ENCODE measurements at places on chromosomes 4 and X.

- DNase-seq = no peak
Measured at GRCh38 chr4:183989931-183990330, 84.8 kb downstream of the STOX2 start.

DNA sequence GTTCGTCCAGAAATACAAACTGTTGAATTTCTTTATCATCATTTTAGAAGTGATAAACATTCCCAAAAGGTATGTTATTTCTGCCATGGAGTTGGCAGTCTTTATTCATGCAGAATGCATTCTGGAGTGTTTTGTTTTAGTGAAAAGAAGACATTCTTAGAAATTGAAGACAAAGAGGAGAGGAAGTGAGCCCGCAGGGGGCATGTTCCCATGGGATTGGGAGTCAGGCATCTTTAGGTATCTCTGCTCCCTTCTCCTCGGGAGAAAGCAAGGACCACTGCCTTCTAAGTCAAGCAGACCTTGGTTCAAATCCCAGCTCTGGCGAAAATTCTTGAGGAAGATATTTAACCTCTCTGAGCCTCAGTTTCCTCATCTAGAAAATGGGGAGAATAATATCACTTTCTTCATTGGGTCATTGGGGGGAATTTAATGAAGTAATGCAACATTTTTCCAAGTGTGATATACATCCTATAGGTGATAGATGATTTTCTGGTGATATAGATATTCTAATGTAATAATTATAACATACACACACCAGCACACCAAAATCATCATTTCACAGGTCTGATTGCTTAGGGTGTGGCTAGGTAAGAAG, 26.5 kb upstream of the CHRNA9 start:
- no peak for DNase-seq

- no peak for DNase-seq
Measured at GRCh38 chr4:34046580-34046979, 2197.7 kb downstream of the ARAP2 start.

DNA sequence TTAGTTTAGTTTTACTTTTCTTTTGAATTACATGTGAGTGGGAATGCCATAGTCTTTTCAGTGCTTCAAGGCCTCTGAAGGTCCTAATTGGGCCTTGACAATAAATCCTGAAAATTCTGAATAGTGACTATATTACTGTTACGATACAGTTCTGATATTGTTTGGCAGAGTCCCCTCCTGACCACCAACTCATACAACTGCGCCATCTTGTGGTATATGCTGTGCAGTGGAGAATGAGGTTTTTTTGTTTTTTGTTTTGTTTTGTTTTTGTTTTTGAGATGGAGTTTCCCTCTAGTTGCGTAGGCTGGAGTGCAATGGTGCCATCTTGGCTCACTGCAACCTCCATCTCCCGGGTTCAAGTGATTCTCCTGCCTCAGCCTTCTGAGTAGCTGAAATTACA, 56.6 kb upstream of the CHRDL1 start:
- no peak for DNase-seq

- no peak for DNase-seq
Measured at GRCh38 chr4:11436084-11436483, 7.4 kb upstream of the HS3ST1 start.

DNA sequence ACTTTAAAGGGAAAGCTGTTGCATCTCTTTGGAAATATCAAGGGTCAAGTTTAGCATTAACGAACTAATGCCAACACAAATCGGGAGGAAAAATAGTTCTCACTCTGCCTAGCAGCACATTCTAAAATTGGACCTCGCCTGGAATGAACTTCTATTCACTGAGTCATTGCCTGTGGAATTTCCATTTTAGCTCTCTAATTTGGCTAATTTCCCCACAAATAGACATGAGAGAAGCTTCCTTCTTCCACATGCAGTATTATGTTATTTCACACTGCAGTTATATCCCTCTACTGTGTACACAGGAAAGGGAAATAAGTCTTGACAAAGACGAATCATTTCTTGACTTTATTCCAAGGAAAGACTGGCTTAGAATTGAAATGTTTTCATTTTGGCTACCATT, 9.3 kb downstream of the ZXDA start:
- DNase-seq = no peak

- DNase-seq = no peak
Measured at GRCh38 chr4:92059615-92060014, 244.2 kb upstream of the GRID2 start.

- DNase-seq = no peak
Measured at GRCh38 chr4:99722725-99723124, 65.1 kb upstream of the C4orf54 start.

GRCh38 chr4:1368421-1369090, 21.5 kb downstream of the UVSSA start:
- no peak for DNase-seq

DNA sequence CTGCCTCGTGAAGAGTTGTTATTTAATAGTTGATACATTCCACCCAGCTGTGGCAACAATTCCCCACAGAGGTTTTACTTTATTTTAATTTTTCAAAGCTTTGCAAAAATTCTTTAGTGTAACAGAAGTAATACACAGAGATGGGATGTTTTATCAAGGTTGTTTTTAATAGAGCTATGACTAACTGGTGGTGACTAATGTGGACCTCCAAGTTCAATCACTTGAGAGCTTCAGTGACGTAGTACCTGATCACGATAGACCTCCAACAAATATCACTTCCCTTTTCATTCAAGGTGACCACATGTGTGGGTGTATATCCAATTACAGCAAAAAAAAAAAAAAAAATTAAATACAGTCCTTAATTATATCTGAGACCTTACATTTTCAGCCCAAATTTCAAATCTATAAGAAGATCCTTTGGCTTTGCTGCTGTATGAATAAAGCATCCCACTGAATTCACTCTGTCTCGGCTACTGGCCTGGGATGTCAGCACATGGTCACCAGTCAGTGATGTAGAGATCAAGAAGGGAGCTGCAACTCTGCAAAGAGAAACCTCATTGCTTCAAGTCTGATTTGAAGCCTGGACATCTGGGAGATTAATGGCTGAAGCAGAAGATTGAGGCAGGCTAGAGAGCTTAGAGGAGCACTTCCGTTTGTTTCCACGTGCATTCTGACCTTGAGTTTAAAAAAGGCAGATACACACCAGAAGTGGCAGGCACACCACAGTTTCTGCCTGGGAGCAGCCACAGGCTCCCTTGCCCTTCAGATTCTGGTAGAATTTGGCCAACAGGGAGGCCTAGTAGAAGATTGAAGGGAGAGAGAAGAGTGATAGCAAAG, 345.9 kb upstream of the NOCT start:
- no peak for DNase-seq

DNA sequence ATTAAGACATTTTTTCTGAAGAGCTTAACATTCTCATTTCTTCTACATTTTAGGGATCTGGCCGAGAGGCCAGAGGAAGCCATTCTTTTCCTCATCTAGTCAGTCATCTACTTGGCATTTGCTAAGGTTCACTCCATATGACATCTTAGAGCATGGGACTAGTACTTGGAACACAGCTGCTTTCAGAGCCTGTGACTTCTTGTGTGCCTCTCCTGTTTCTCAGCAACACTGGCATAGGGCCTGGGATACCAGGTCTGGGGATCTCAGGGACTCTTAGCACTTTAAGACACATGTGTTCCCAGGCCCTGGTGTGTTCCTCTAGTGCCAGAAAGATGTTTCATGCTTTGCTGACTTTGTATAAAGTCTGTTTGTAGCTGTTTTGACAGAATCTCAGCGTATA, 7.3 kb downstream of the PLP1 start:
- no peak for DNase-seq

DNA sequence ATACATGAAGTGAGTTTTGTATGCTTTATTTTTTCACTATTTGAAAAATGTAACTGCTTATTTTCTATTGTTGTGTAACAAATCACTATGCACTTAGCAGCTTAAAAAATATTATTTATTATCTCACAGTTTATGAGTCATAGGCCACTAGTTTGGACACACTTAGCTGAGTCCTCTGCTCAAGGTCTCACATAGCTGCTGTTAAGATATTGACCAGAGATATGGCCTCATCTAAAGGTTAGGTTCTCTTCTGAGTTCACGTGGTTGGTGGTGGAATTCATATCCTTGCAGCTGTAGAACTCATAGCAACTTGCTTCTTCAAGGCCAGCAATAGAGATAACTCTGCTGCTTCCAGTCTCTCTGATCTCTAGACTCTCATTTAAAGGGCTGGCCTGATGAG, 534.4 kb downstream of the SPRY1 start:
- DNase-seq = no peak

DNA sequence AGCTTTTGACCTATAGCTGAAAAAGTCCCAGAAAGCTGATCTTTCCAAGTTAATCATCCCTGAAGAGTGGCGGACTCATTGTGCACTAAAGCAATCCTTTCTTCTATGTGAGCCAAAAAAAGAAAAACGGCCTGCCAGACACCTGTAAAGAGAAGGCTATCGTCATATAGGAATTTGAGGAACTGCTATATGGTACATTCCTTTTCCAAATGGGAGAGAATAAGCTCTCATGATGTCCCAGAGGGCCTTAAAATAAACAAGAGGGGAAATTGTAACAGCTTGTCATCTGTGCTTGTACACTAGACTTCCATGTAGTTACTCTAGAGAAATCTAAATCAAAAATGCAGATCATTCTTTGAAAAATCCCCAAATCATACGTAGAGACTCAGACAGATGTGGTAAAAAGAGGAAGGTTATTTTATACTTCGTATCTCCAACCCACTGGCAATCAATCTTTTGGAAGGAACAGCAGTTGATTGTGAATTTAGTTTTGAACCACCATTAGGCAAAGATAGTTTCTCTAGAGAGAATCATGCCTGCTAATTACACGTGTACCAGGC, 26.1 kb downstream of the GPR174 start:
- DNase-seq = no peak

DNA sequence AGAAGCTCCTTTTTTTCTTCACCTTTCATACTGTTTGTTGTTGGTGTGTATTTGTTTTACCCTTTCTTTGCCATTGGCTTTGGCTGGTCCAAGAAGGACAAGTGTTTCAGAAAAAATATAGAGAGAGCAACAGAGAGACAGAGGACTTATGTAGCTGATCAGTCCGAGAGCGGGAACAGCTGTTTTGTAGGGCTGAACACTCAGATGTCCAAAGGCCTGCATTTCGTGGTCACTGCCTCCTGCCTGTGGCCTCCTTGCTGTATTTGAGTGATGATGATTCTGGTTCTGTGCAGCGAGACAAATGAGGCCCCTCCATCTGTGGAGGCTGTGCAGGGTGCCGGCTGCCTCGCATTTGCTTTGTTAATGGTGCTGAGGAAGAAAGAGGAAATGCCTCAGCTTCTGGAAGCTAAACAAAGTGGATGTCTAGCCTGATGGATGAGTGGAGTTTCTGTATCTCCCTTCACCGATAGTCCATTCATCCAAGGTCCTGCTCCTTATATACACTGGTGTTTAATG, 19.8 kb upstream of the STOX2 start:
- no peak for DNase-seq

DNA sequence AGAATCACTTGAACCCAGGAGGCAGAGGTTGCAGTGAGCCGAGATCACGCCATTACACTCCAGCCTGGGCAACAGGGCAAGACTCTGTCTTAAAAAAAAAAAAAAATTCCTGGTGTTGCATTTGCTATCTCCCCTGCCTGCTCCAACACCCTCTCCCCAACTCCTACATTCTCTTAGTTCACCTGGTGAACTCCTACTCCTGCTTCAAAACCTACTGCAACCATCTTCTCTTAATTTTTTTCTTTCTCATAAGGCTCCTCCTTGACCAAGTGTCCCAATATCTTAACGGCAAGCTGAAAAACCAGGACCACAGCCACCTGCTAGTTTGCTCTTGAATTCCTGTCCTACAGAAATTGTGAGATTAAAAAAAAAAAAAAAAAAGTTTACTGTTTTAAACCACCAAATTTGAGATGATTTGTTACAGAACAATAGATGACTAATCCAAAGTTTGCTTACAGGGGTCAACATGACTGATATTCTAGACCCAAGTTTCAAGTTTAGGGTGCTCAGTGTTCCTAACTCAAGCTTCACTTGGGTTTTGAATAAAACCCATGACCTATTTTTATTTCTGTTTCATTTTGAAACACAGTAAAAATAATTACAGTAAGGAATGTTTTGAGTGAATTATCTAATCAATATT, 13.1 kb upstream of the ANXA5 start:
- no peak for DNase-seq

DNA sequence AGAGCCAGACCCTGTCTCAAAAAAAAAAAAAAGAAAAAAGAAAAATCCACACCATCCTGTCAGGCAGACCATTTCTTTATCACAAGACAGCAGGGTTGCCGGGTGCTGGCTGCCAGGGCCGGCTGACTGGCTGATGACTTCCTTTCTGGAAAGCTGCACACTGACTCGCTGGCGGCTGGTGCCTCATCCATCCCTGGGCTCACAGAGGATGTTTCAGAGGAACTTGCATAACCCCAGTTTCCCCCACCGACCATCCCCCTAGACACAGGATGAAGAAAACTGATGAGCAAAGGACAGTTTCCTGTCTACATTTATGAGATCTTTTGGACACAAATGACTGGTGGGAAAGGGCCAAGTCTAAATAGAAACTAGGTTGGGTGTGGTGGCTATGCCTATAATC, 14.1 kb downstream of the HPSE start:
- DNase-seq = no peak
